Mucosa of descending colon (tissue), 3 donors: ENCODE measurements at places on chromosomes 1 and 21. TPM values are rescaled to one million over a fixed set of nuclear protein-coding genes. Genes with fewer than 3 reads are reported as not detected.

PCSK9 gene
- 3.6 TPM for total RNA-seq

AIM2 gene
- total RNA-seq, result 0.61 TPM

TSPAN1 gene
- 1,819 TPM for total RNA-seq

B3GALT2 gene
- total RNA-seq, result 1.5 TPM

ANGPTL7 gene
- 0.72 TPM for total RNA-seq

KRTAP21-2 gene
- not detected for total RNA-seq

MTARC1 gene
- total RNA-seq, result 34.7 TPM

DNA sequence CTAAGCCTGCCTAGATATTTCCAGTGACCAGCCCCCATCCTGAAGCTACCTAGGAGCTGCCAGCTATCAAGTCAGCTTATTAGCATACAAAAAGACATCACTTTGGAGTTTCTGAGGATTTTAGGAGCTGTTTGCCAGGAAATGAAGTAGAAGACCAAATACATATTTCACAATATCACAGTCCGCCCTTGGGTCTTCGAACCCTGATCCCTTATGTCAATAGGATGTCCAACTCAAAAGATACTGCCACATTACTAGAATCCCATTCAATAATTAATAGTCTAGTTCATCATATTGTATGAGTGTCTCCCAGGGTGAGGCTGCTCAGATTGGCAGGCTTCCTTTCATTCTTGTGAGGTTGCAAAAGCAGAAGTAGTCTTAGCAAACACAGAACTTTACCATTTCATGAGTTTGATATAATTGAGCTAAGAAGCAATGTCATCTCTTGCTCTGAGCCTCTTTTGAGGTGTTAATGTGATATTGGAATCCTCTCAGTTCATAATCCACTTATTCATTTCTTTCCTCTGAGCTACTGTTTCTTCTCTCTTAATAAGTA, 13.6 kb downstream of the IPO9 start:
- no peak for DNase-seq

- no peak for DNase-seq
Measured at GRCh38 chr21:46482225-46482845, 23.6 kb downstream of the DIP2A start.

DNA sequence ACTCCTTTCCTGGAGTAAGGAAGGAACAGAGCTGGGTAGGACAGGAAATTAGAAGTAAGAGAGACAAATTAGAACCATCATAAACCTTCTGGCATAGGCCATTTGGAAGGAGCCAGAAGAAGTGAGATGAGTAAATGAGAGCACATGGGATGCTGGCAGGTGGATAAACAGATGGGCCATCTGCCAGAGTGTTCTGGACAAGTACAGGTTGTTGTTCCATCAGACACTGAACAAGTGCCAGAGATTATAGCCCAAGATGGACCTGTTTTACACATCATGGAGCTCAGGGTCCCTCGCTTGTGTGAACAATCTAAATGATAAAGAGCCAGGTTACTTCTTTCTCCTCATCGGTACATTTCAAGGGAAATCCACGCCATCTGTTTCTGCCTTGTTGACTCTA, 200.3 kb downstream of the HHIPL2 start:
- no peak for DNase-seq

GRCh38 chr1:225866061-225866837, 15.9 kb downstream of the TMEM63A start:
- no peak for DNase-seq

DNA sequence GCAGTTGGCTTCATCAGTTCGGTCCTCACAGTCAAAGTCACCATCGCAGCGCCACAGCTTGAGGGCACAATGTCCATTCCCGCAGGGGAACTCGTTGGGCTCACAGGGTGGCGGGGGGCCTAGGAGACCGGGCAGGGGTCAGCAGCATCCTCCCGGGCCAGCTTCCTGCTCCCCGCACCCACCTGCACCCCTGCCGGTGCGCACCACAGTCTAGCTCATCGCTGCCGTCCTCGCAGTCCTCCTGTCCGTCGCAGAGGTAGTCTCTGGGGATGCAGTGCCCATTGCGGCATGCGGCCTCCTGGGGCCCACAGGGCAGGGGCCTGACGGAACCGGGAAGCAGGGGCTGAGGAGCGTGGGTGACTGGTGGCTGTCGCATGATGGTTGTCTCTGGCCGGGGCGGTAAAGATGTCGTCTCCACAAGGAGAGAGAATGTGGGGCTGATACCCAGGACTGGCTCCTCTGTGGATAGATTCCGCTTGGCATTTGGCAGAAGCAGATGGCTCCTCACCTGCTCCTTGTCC, 49.8 kb downstream of the HSPG2 start:
- DNase-seq, result no peak

- DNase-seq, result peak; percentile 27
Measured at GRCh38 chr1:58047265-58047858, 499.2 kb downstream of the OMA1 start.

- DNase-seq, result peak; percentile 14
Measured at GRCh38 chr1:53378061-53378460, 50.2 kb upstream of the LRP8 start.

DNA sequence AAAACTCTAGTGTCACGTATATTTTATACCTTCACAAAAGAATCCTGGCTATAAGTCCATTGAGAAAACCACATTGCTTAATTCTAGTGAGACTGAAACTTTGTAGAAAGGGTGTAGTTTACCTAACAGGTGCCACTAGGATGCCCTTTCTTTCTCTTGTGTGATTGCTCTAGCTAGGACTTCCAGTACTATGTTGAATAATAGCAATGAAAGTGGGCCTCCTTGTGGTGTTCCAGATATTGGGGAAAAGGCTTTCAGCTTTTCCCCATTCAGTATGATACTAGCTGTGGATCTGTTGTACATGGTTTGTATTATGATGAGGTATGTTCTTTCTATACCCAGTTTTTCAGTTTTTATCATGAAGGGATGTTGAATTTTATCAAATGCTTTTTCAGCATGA, 39.7 kb upstream of the CHODL start:
- DNase-seq, result no peak

- no peak for DNase-seq
Measured at GRCh38 chr1:215640429-215641148, 73.5 kb downstream of the KCTD3 start.

DNA sequence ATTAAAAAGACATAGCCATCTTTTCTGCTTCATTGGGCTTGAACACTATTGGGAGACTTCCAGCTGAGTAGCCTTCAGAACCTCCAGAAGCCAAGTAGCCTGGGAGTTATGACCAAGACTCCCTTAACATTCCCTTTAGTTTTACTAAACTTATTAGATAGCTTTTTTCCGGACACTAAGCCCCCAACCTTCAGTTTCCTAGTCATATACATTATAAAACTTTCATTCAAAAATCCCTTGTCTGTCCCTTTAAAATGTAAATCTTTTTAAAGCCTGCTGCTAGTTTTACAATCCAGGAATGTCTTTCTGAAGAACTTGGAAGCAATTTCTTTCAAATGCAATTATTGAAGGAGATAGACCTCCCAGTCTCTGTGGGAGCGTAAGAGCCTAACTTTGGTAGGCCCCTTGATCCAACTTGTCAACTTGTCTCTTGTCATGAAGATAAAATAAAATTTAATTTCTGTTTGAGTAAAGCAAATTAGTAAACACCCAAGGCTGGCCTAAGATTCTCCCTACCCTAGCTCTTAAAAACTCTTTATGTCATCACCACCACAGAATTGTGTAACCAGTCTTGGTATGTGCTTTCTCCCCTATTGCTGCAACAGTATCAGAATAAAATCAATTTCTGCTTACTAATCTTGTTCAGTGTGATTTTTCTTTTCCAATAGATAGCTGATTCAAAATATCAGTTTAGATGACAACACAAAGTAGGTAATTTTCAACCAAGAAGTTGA, 796.2 kb downstream of the PLA2G4A start:
- no peak for DNase-seq

DNA sequence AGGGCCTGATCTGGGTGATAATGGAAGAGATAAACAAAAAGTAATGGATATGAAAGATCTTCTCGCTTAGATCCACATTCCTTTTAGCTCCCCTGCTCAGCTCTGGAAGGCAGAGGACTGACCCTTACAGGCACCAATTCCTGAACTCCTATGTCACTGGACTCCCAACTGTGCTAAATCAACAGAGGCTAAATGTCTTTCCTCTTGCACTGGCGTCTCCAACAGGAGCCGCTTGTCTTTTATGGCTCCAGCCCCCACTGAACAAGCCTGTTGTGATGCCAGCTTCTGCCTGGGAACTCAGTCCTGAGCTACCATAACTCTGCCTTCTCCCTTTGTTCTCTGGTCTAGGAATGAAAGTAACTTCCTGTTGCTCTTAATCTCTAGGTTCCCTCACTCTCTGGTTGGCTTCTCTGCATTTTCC, 142.1 kb upstream of the COL11A1 start:
- DNase-seq, result no peak

DNA sequence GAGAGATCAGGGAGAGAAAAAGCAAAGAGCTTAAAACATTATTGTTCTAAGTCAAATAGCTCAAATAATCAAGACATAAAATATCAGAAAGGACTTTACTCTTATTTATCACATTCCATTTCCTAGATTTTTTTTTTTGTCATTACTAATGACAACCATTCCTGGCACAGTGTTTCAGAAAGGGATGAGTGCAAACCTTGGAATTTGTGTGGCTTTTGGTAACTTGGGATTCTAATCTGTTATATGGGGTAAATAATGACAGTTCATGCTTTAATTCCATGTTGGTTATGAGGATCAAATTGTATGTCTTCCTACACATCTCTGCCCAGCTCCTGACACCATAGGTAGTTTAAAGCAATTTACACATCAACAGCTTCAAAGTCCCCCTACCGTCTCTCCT, 358.4 kb upstream of the ADGRL4 start:
- DNase-seq, result no peak
